ENCODE measurements at places on chromosomes 4 and X.

DNA sequence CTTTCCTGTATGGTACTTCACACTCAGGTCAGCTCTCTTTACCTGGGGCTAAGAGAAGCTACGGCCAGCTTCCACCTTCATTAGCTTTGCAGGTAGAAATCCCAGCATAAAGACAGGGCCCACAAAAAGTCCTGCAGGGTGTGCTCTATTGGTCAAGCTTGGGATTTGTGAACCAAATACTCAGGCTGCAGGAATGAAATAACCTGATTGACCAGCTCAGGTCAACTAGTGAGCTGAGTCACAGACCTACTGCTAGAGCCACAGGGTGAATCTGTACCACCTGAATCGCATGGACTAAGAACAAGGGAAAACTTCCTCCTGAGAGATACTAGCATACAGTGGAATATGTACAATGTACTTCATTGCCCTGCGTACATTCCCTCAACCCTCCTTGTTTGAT is 172.2 kb downstream of the HHIP start:
- no peak for DNase-seq

DNA sequence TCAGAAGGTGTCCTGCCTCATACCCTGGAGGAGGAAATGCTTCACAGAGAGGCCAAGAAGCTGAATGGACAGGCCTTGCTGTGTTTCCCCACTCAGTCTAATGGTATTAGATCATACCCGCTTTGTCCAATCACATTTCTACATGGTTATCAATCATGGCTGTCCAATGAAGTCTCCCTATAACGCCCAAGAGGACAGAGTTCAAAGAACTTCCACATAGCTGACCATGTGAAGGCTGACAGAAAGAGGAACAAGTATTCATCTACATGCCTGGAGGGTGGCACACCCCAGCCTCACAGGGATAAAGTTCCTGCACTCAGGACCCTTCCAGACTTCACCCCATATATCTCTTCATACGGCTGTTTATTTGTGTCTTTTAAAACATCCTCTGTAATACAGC is 123.4 kb downstream of the MANBA start:
- no peak for DNase-seq

DNA sequence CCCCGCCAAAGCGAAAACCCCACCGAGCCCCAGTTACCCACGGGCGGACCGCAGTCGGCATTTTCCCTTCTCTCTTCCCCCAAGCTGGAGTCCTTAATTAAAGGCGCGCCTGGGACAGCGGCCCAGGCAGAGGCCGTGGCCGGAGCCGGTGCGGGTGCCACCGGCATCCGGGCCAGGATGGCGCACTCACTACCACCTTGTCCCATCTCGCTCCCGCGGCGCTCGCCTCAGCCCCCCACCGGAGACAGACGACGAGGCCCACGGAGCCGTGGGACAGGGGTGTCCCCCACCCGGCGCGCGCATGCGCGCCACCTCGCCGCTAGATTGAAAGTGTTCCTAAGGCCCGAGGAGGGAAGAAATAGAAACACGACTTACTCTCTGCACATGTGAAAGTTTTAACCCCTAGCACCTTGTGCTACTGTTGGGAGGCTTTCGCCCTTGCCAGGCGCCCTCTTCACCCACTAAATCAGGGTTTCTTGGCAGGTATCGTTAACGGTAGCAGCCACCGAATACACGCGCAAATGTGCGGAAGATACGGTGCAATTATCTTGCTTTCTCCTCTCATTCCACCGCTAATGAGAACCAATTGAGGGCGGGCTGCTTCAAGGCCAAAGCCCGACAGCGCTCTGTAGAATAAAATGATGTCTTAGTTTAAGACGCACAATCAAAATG is 64.3 kb upstream of the CCDC160 start:
- peak; percentile 6 for DNase-seq

- no peak for DNase-seq
These were observed 1.2 kb upstream of the AMER1 start for GRCh38 chrX:64206556-64207162.

- no peak for DNase-seq
These were observed 1012.1 kb downstream of the RAB28 start for GRCh38 chr4:12472087-12472486.

DNA sequence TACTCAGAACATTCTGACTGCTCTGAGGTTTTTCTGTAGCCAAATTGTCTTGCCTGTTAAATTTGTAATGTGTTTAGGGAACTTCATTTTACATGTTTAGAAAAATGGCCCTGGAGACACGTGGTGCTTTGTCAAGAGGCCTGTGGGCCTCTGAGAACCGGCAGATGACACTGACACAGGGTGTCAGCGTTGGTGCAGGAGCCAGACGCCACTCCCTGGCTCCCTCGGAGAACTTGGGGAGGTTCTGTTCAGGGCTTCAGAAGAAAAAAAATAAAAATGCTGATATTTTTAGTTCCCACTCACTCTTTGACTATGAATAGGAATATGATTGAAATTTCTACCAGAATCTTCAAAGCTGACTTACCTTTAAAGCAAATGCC is 190.9 kb upstream of the GATB start:
- no peak for DNase-seq

DNA sequence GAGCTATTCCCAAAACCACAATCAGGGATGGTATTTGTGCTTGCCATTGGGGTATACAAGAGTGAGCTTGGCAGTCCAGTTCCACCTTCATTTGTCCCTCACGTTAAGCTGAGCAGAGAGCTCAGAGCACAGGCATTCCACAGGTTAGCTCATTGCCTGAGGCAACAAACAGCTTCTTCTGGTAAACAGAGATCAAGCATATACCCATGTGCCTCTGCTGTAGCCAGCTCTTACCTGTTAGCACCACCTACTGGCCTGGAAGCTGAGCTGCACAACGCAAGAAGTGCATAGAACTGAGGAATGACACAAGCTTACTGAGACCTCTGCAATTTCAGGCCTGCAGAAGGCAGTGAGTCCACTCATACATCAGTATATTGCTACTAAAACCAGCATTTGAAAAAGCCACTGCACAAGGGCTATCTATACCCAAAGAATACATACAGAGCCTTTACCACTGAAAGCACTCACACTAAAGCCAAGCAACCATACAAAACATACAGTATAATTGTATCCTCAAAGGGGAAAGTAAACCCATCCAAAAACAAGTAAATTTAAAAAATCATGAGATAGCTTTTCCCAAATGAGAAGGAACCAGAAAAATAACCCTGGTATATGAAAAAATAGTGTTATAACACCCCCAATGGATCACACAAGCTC is 258.3 kb upstream of the GABRA2 start:
- DNase-seq, result peak; percentile 11

DNA sequence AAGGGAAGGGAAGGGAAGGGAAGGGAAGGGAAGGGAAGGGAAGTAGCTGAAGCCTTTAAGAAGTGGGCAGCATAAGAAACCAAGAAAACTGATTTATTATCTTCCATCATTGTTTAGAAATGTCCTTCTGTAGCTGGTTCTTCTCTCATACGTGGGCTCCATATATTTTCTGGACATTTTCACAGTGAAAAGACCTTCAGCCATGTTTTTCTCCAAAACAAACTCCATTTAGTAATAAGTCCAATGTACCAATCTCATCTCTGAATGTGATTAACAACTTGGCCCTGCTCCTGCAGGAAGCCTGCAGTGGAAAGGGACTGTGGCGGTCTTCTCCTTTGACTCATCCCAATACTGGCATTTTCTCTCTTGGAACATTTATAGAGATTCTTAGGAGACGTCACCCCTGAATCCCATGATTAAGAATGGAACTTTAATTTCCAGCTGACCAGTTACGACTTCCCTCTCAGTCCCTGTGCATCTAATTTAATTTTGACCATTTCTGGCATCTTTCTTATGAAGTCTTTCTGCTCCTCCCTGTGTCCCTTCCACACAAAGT is 96.6 kb upstream of the GUCY1A1 start:
- no peak for DNase-seq

DNA sequence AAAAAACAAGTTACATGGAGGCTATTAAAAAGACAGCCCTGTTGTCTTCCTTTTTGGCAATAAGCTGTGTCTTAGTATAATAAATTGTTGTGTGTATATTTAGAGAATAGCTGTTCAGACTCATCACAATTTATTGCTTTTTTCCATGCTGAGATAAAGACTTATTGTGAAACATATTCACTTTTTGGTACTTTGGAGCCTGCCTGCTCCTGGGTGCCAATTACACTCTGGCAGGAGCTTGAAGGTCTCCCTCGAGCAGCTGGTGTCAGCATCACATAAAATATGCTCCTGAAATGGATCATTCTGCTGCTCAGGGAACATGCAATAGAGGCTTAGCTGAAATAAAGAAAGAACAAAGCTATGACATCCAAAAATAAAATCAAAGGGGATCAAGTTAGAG is 211.6 kb upstream of the DKK2 start:
- no peak for DNase-seq

DNA sequence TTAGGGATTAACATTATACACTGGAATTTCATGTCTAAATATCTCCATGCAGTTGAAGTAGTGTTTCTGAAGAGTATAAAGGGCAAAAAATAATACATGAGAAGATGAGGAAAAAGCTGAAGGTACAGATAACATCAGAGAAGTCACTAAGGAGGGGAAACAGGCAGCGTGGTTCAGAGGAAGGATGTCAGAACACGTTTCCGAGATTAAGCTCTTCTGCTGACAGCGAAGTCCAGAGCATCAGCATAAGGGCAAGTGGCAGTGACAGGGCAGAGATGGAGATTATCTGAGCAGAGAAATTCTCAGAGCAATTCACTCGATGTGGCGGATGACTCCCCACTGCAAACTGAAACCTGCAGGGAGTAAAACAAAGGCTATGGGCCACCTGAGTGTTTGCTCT is 443.2 kb upstream of the FRG1 start:
- no peak for DNase-seq

DNA sequence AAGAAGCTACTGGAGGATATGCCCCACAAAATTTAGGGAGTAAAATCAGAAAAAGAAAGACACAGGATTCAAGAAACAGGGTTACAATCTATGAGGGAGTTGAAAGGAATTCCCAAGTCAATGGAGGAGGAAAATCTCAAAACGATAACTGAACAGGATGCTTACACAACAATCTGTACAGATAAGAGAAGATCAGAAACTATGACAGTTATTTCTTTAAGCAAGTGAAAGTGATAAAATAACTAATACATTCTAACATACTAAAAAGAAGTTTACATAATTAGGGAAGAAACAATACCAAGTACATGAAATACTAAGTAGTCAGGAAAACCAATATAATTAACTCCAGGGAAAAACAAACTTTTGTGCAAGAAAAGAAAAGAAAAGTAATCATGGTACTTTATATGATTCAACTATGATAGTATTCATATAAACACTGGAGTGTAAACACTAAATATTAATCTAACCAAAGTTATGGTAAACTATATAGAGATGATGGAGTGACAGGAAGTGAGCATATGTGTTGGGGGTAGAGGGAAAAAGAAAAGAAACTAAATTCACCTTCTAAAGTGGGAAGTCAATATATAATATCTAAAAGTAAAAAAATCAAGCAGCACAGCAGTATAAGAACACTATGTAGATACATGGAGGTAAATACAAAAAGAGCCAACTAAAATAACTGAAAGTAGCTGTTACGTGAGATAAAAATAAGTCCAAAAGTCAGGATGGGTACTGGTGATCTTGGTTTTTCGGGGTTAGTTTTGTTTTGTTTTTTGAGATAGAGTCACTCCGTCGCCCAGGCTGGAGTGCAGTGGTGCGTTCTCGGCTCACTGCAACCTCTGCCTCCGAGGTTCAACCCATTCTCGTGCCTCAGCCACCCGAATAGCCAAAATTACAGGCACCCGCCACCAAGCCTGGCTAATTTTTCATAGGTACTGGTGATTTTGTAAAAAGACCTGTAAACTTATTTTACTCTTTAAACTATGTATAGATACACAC is 99.3 kb downstream of the TEX11 start:
- DNase-seq, result no peak

DNA sequence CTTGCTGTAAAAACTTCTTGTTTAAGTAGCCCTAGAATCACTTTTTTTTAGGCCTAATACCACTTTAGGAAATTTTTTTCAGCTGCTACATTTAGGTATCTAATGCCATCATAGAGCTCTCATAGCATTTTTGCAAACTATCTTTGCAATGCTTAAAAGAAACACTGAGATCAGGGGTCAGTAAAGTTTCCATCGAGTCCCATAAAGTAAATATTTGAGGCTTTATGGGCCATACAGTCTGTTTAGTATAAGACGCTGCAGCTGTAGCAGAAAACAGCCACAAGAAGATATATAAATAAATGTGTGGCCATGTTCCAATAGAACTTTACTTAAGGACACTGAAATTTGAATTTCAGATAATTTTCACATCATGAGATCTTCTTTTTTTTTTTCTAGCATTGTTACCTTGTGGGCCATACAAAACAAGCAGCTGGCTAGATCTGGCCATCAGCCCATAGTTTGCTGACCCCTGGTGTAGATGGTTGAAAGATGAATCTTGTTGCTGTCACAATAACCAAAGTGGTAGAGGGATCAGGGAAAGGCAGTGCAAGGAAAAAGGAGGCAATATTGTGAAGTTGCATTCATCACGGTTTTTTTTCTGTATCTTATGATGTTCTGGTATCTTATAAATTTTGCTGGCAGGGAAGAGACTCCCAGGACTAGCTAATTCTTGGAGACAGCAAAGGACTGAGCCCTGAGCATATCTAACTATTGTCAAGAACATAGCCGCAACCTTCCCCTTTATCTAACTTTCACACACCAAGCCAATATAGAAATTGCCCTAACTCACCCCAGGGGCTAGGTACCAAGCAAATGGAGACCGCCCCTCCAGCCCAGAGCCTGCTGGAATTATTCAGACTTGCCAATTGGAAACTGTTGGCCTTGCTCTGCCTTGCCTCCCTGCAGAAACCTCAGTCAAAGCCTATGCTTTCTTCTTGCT is 46.6 kb downstream of the RASGEF1B start:
- no peak for DNase-seq

DNA sequence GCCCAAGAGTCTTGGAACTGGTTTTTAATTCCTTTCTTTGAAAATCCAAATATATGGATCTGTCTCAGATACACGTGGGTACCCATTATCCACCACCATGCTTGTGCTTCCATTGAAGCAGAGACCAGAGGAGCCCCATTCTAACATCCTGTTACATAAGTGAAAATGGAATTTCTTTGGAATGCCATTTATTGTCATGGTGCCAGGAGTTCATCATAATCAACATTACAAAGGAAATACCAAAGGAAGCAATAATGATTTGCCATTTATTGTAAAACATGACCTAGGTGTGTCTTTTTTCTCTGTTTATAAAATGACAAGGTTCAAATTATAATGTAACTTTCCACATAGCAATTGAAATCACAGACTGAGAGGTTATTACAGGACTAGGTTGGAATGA is 61.7 kb downstream of the PALLD start:
- DNase-seq, result no peak

GRCh38 chr4:118811832-118812231 is 24.1 kb downstream of the SEC24D start:
- no peak for DNase-seq

DNA sequence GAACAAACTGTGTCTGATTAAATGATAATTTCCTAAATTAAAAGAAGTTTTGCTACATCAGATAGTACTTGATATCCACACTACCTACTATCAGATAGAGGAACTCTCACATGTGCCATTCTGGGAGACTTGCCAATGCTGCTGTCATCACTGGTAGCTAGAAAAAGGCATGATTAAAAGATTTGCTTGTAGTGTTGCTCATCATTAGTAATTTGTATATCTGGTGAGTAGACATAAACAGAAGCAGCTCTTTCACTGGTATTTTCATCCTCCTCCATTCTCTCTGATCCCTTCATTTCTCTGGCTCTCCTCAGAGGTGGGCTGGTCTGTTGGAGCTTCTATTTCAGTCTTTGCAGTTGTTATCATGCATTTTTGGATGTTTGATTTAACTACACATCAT is 56.0 kb downstream of the SPRY1 start:
- peak; percentile 20 for DNase-seq

- DNase-seq, result no peak
These were observed 183.6 kb upstream of the DKK2 start for GRCh38 chr4:107219681-107220080.

GRCh38 chrX:13285693-13286092 is 34.2 kb downstream of the ATXN3L start:
- DNase-seq, result no peak

Data from substantia nigra (tissue), 51 donors.